ENCODE measurements at places on chromosomes 12 and 14.
A peak's percentile ranks its signal among the peaks of the same experiment; 100 is the strongest.

DNA sequence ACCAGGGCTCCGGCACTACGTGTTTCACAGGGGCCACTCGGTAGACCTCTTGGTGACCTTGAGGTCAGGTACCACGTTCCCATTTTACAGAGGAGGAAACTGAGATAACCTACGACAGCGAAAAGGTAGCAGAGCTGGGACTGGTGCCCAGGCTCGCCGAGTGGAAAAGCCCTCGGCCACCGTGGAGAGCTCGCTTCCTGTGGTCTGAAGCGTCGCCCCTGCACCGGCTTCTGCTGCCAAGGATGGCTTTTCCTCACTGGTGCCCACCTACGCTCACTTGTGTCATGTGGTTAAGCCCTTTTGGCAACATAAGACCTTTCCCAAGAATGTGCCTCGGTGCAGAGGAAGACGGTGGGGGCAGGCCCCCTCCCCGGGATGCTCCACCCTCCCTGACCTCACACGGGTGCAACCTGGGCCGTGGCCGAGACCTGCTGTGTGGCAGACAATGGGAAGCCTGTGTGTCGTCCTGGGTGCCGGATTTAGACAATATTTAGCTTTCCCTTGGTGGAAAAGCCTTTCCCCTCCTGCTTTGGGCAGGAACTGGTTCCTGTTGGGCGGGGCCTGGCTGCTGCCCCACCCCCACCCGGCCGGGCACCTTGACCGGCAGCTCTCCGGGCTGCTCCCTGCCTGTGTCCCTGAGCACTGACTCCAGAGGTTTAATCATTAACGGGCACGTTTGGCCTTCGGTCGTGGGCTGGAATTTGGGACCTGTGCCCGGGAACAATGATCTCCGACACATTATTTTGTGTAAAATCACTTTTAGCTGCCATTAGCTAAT, 32.4 kb upstream of the PPP1R13B start:
- DNase-seq: no peak

GRCh38 chr12:32437095-32437515, 37.7 kb downstream of the FGD4 start:
- no peak for DNase-seq

DNA sequence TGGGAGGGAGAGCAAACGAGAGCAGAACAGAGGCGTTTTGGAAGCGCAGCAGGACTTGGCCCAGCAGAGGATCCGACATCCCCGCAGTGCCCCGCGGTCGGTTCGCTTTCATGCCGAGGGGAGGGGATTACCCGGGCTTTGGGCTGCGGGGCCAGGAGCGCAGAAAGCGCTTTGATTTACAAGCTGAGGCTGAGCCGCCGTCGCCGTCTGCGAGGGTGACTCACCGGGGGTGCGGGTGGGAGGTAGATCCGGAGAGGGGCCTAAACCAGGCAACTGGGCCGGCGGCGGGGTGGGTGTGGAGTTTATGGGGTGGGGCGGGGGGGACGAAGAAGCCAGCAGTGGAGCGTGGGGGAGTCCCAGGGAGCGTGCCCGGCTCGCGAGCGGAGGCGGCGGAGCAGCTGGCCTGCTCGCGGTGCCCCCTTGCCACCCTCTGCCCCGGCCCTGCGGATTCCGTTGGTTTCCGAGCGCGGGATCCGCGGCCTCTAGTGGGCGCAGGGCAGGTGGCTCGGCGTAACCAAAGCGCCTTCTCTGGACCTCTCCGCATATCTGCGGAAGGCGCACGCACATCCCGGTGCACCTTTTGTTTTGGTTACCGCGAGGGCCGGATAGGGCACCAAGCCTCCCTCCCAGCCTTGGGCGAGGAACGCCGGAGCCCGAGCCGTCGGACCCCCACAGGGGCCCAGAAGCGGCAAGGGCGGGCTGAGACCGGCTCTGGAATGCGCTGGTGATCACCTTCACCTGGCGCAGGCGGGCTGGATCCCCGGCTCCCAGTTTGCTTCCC, 2.6 kb downstream of the SIX4 start:
- peak; percentile 40 for DNase-seq

DNA sequence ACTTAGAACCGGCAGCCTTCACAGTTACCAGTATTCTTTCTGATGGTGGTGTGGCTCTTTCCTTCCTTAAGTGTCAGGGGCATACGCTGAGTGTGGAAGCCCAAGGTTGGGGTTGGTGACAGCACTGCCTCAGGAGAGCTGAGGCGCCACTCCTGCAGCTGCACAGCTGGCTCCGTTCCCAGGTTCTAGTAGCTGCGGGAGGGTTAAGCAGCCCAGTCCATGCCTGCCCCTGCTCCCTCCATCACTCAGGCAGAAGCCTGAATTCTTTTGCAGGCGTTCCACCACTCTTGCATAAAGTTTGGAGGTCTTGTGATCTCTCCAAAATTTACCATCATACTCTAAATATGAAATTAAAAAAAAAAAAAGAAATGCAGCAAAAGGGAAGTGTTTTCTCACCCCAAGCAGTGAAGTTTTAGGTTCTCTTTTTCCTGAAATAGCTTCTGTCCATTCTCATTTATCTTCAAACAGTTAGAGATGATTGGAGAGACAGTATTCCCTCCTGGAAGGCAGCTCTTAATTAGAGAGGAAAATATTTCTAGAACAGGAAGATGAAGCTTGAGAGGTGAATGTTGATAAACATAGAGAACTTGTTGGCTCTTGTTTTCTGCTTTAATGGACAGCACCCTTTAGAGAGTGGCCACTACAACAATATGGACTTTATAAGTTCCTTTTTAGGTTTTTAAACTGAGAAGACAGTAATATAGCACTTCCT, 136.1 kb downstream of the FGD4 start:
- DNase-seq: no peak

- DNase-seq: no peak
Measured at GRCh38 chr12:129208566-129208965, 355.3 kb downstream of the GLT1D1 start.

DNA sequence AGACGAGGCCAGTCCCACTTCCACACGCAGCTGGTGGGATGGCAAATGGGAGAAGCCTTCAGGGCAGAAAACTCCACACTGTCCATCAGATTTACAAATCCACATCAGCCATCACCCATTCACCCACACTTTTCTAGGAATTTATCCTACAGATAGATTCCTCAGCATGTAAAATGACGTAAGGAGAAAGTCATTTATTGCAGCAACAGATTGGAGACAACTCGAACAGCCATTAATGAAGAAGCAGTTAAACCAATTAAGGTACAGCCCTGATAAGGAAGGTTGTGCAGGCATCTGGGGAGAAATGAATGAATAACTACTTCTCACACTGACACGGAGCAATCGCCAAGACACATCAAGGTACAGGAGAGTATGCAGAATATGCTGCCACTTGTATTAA, 26.2 kb downstream of the PRKAB1 start:
- DNase-seq: no peak

All from memory B cell (primary cell).